ENCODE measurements at places on chromosomes 16 and 17. TPM values are rescaled to one million over a fixed set of nuclear protein-coding genes. Genes with fewer than 3 reads are reported as not detected.

The DPEP3 gene
- polyA plus RNA-seq, result not detected

The ERN1 gene
- 0.94 TPM for polyA plus RNA-seq

The CHST6 gene
- polyA plus RNA-seq, result not detected

The CD79B gene
- not detected for polyA plus RNA-seq

The CFAP52 gene
- polyA plus RNA-seq, result 0.82 TPM

The TBX21 gene
- not detected for polyA plus RNA-seq

The FNDC8 gene
- not detected for polyA plus RNA-seq

The HAS3 gene
- 0.11 TPM for polyA plus RNA-seq

The SPATA32 gene
- polyA plus RNA-seq, result not detected

The CMTM1 gene
- not detected for polyA plus RNA-seq

The TBC1D3C gene
- not detected for polyA plus RNA-seq

The DLG4 gene
- polyA plus RNA-seq, result 1.7 TPM

The CCL5 gene
- polyA plus RNA-seq, result not detected

The TLK2 gene
- polyA plus RNA-seq, result 16.3 TPM

The OR1A1 gene
- 0.08 TPM for polyA plus RNA-seq

The WFIKKN1 gene
- polyA plus RNA-seq, result 0.16 TPM

The OTOP2 gene
- not detected for polyA plus RNA-seq

The CMTM2 gene
- not detected for polyA plus RNA-seq

The HSD17B1 gene
- polyA plus RNA-seq, result 0.32 TPM

The ITGAL gene
- not detected for polyA plus RNA-seq

The SIRT7 gene
- 2.4 TPM for polyA plus RNA-seq

The GCGR gene
- polyA plus RNA-seq, result not detected

The PITPNM3 gene
- 6.4 TPM for polyA plus RNA-seq

The DRC3 gene
- 1.4 TPM for polyA plus RNA-seq

Measured in Purkinje cell (primary cell).